ENCODE measurements at places on chromosomes 1 and 21.

GRCh38 chr1:174289644-174290310, 130.5 kb downstream of the RABGAP1L start:
- DNase-seq: no peak

- DNase-seq: no peak
Measured at GRCh38 chr1:108815566-108815965, 41.3 kb downstream of the AKNAD1 start.

GRCh38 chr1:57350610-57351009, 73.2 kb downstream of the DAB1 start:
- no peak for DNase-seq

DNA sequence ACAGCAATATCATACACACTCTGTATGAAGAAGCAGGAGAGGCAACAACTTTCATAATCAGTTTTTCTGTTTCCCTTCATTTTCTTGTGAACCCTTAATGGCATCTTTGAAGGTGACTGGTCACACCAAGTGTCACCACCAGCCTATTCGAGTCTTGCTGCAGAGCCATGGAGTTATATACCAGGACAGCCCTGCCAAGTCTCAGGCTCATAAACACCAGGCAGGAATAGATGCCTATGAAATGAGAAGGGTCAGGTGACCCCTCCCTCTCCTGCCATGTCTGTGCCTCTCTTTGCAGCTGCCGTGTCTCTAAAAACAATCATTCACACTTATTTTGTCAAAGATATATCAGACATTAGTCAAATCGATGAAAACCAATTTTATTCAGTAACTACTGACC, 28.0 kb downstream of the NECAP2 start:
- DNase-seq: no peak

GRCh38 chr1:68454534-68454933, 4.8 kb upstream of the RPE65 start:
- no peak for DNase-seq

DNA sequence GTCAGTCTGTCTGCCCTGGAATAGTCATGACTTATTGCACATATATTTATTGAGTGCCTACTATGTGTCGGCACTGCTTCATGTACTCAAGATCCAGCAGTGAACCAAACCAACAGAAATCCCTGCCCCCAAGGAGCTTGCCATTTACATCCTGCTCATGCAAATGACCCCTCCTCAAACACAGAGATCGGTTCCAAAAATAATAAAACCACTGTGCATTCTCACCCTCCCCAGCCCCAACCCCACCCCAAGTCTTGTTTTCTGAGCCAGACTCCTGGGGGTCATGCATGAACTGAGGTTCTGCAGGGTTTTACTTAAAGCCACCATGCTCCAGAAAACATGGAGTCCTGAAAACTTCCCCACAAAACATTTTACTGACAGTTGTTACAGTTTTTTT, 61.9 kb downstream of the KIAA0040 start:
- no peak for DNase-seq

- no peak for DNase-seq
Measured at GRCh38 chr1:245483247-245483646, 328.5 kb downstream of the KIF26B start.

DNA sequence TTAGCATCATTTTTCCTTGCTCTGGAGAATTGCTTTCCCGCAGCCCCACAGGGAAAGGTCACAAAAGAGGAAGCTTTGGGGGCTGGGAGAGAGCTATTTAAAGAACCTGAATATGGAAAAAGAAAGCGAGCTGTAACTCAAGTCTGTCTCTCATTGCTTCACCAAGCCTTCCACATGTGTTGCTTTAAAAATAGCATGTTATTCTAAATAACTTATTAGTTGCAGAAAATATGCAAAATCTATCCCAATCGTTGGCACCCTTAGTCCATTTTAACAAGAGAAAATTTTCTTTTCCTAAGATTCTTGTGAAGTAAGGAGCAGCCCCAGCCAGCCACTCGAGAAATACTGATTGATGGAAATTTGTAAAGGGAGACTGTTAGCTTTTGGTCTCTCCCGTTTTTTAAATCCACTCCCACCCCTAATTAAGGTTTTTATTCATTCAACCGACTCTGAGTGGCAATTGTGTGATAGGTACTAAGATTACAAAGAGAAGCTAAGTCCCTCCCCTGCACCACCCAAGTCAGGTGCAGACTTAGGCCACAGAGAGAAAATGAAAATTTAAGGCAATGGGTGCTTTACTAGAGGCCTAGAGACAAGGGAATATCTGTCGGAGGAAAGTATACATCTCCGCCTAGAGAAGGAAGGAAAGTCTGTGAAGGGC, 802 bp downstream of the CYP4X1 start:
- no peak for DNase-seq

- DNase-seq: no peak
Measured at GRCh38 chr1:88595355-88596002, 88.6 kb upstream of the PKN2 start.

DNA sequence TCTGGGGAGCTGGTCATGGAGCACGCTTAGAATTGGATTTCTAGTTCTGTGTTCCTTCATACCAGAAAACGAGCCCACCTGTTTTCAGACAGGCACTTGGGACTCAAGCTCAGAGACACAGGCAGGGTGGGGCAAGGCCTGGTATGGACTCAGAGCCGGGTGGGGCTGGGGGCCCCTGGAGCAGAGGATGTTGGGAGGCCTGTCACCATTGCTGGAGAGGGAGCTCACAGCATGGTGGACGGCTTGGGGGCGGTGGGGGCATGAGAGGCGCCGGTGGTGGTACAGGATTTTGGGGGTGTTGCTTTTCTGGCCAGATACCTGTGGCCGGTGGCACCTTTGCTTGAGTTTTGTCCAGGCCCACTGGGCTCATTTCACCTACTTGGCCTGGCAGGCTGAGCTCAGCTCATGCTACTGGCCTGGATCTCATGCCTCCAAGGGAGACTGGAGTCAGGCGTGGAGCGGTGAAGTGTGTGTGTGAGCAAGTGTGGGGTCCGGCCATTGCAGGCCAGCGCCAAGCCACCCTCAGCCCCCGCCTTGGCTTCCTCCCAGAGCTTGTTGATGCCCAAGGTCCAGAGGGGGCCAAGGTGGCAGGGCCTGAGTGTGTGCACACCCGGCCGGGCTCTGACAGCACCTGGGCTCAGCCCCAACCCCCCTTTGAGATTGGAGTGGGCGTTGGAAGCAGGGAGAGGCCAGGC, 8.7 kb downstream of the SLX9 start:
- no peak for DNase-seq

GRCh38 chr1:46404482-46405196, 10.5 kb downstream of the FAAH start:
- no peak for DNase-seq

- DNase-seq: no peak
Measured at GRCh38 chr1:112722601-112723510, 7.7 kb upstream of the PPM1J start.

Data from stimulated activated CD8-positive, alpha-beta memory T cell treated with anti-CD3 and anti-CD28 coated beads, Interleukin-15, amount 100 ng/mL, for 4 hours (primary cell).